ENCODE measurements at places on chromosomes 16 and 17. TPM values are rescaled to one million over a fixed set of nuclear protein-coding genes. Genes with fewer than 3 reads are reported as not detected.

GRCh38 chr16:75320435-75320834 lies 69.0 kb upstream of the BCAR1 start:
- DNase-seq = peak; percentile 41
- H3K4me1 ChIP-seq = peaks cover 31% of the 10 kb centered on the region
- H3K36me3 ChIP-seq = no peaks in the 10 kb centered on the region

GRCh38 chr16:66382966-66383299 lies 16.4 kb downstream of the CDH5 start:
- DNase-seq = no peak
- peak overlapping the region; percentile 3 for H3K4me3 ChIP-seq
- H3K4me1 ChIP-seq = peaks cover 34% of the 10 kb centered on the region
- peak overlapping the region; percentile 78 for H3K27ac ChIP-seq

- no peaks in the 10 kb centered on the region for H3K36me3 ChIP-seq
- no peaks in the 10 kb centered on the region for H3K4me1 ChIP-seq
- DNase-seq = no peak
- H3K27me3 ChIP-seq = peaks cover 83% of the 10 kb centered on the region
- H3K4me3 ChIP-seq = no peak overlapping the region
These were observed 86.4 kb downstream of the NOG start for GRCh38 chr17:56679777-56680422.

GGNBP2 gene
- 40.1 TPM for total RNA-seq

WFIKKN1 gene
- 0.15 TPM for total RNA-seq
